ENCODE measurements at places on chromosomes 13 and 19.
A peak's percentile ranks its signal among the peaks of the same experiment; 100 is the strongest.

- no peak for DNase-seq
Observed at GRCh38 chr19:38162094-38162493, 61.9 kb downstream of the DPF1 start.

- peak; percentile 34 for DNase-seq
Observed at GRCh38 chr13:108225440-108225839, 7.2 kb downstream of the ABHD13 start.

DNA sequence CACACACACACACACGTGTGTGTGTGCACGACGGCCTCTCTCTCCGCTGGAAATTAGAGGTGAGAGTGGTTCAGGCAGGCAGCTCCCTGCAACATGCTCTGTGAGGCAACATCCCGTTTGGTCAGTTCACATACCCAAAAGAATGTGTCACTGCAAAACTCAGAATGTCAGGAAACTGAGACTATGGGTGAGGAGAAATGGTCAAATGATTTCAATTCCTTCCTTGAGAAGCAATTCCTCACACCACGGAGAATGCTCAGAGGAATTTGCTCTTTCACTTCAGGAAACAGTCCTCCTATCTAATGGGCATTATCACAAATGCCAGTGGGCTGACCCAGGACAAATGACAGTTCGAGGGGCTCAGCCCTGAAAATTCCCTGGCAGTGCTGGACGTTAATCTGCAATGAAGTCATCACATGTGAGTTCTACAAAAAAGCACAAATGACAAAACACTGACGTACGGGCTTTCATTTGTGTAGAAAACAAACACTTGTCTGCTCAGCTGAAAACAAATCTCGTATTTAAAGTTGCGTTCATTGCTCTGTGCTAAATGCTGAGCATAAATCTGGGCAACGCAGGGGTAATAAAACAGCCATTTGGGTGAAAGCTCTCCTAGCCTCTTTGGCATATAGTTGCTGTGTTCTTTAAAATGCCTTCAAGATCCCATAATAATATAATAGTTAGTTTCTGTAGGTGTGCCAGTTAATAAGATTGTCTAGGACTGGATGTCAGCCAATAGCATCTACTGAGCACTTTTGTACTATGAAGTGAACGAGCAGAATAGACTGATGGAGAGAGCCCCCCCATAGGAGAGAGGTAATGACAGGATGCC is 18.6 kb upstream of the LATS2 start:
- no peak for DNase-seq

DNA sequence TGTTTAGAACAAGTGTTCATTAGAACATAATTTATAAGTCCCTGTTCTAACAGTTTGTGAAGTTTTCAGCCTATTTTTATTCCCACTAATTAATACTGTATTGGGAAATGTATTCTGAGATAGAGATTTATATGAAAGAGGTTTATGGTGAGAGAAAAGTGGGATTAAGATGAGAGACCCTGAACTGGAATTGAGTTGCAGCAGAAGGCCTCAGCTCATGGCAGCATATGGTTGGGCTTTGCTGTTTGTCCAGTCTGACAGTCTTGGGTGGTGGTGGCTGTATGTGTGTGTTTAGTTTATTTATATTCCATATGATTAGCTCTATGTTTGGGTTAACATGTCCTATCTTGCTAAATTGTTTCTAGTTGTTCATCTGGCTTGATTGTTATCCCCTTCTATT is 575.1 kb downstream of the SLITRK5 start:
- no peak for DNase-seq

- no peak for DNase-seq
Observed at GRCh38 chr19:4575267-4576015, 16.0 kb upstream of the SEMA6B start.

GRCh38 chr19:4052114-4052992 is 14.3 kb downstream of the ZBTB7A start:
- no peak for DNase-seq

DNA sequence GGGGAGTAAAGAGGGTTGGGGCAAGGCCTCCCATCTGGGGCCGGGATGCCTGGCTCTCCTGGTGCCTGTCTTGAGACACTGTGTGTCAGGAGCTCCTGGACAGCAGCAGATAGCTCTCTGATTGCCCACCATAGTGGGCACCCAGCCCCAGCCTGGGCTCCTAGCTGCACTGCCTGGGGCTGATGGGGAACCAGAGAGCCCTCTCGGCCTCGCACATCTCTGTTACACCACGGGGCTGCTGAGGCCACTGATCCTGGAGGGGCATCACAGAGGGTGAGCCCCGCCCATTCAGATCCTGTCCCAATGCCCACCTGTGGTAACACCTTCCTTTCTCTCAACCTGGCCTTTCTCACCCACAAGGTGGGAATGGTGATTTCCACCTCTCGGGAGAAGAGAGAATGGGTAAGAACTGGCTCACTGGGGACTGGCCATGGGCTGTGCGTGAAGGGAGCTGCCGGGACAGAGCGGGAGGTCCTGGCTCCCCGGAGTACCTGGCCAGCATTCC is 135.9 kb downstream of the URI1 start:
- DNase-seq: no peak

- DNase-seq: no peak
Observed at GRCh38 chr13:28402057-28402381, 92.9 kb downstream of the FLT1 start.

All from CD4-positive, alpha-beta T cell treated with Interleukin-10 for 1 hour (primary cell).